ENCODE measurements at places on chromosomes 6 and 20.

GRCh38 chr6:157996201-157996712 is 14.6 kb downstream of the SYNJ2 start:
- no peak for DNase-seq

GRCh38 chr20:10832141-10832540 is 158.3 kb upstream of the JAG1 start:
- DNase-seq, result no peak

- no peak for DNase-seq
Observed at GRCh38 chr6:90096818-90097217, 199.8 kb downstream of the BACH2 start.

GRCh38 chr6:1407499-1407990 is 18.2 kb downstream of the FOXF2 start:
- no peak for DNase-seq

DNA sequence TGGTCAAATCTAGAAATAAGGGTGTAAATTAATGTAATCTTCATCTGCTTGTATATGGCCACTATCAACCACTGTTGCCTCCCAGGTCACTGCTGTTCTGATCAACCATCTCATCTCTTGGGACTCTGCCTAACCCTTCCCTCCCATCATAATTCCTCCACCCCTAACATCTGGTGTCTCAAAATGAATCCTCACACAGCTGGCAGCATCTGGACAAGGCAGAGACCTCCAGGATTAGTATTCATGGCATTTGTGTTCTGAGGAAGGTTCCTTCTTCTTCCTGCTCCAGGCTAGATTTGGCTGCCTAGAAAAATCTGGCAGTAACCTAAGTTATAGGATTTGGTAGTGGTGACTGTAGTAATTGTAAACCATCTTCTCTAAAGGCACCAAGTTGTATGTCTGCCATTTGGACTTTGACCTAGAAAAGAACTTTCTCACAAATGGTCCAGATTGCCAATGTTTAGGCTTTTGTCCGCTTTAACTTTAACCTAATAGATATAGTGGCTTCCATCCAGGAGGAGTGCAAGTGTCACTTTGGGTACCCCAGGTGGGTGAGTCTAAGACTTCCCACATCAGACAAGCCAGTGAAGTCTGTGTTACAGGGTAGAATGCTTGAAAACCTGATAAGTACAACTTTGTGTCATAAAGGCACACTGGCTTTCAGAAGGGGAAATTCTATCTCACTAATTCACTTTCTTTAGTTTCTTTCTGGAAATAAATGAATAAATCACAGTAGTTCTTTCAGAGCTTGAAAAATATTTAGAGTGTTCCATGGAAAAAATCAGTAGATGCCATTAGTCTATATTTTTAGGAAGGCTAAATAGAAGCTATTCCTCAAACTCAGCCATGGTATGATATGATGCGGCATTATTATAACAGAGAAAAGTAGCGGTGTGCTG is 3.0 kb upstream of the PHACTR2 start:
- no peak for DNase-seq

DNA sequence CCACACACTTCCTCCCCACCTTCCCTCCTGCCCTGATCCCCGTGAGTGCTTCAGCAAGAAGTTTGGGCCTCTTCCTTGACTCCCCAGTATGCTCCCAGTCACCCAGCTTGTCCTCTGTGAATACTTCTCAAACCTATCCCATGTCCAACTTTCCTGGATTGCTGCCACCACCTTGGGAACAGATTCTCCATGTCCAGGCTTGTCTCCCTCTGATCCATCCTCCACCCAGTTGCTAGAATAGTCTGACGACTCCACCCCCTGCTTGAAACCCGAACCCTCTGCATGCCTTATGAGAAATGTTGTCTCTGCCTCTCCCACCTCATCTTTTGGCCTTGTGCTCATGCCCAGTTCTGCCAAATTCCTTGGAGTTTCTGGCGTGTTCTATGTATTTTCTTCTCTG is 108.0 kb downstream of the PPP1R14C start:
- DNase-seq, result no peak

DNA sequence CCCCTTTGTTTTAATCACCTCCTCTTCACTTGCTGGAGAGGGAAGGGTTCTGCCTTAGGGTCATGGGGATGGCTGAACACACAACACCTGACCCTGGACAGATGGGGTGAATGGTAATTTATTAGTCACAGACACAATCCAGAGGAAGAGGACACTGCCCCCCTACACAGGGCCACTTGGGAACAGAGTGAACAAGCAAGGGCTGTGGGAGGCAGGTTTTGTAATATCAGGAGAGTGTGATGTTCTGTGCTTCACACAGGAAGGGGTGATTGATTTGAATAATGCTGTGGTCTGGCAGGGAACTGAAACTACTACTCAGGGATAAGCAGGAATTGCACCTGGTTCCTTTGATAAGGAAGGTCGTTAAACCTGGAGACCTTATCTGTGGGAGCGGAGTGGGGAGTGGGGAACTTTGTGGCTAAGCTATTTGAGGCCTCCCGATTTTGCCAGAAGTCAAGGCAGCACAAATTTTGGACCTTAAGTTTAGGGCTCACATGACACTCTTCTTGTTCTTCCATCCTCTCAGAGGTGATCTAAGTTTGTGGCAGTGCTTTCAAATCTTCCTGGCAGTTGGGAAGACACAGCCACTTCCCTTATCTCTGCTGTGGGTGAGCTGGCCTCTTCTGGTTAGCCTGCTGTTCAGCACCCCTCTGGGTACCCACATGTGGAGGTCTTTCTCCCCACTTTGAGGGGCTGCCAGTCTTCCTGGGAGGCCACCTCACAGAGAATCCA is 77.8 kb downstream of the CD164 start:
- DNase-seq, result no peak

DNA sequence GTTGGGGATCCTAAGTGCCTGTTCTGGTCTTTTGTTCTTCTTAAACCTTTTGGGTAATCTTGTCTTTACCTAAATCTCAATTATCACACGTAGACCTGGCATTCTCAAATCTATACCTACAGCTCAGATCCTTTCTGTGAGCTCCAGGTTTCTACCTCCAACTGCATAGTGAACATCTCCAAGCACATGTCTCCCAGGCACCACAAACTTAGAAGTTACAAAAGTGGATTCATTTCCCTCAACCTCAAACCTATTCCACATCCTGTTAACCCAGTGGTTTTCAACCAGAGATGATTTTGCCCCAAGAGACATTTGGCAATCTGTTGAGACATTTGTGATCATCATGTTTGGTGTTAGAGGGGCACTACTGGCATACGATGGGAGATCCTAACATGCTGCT is 183.5 kb downstream of the TENT5A start:
- DNase-seq, result no peak

- DNase-seq, result no peak
Observed at GRCh38 chr6:136550045-136550329, 235 bp downstream of the MAP7 start.

DNA sequence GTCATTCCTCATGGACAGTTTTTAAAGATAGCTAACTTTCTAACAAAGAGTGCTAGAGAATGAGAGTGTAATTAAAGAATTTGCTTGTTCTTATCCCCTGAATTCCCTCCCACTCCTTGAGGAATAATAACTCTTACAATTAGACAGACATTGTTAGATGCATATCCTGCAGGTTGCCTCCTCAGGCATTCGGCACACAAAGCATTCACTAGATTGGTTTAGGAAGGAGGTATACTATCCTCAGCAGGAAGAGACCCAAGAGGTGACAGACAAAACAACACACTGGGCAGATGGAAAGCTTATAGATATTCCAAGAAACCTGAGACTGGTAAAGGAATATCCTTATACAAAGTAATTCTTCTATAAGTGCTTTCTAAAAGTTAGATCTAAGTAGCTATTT is 109.1 kb upstream of the FAM184A start:
- DNase-seq, result no peak

DNA sequence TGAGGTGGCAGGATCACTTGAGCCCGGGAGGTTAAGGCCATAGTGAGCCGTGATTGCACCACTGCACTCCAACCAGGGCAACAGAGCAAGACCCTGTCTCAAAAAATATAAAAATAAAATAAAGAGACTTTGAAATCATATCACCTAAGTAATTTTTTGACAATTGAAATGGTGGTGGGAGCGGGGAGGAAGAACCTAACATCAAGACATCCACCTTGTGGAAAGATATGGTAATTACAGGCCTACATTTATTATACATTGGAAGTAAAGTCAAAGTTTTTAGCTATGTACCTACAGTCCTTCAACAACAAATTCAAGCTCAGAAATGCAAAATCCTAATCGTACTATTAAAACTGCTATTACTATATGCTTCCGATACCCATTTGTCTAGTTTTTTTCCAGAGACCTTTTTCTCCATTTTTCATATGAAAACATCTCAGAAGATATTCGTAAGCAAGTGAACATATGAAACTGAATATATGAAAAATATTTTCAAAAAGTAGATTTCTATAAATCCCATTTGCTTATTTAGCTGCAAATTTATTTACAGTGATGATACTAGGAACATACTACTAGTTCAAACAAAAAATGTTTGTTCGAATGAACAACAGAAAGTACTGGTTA is 83.3 kb downstream of the SYCP2 start:
- no peak for DNase-seq

DNA sequence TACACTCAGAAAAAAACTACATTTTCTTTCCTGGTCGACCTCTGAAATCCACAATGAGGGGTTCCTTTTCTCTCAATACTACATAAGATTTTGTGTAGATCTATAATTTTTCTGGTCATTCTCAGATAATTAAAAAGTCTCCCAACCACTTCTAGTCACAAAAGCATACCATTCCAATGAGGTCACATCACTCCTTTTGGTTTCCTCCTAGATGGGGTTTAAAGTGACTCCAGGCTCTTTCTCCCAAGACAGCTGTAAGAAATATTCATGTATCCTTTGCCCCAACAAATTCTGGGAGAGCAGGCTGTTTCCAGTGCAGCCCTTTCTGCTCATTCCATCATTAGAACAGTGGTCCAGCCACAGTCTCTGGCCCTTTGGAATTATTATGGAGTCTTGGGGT is 43.1 kb upstream of the BEND6 start:
- DNase-seq, result no peak

DNA sequence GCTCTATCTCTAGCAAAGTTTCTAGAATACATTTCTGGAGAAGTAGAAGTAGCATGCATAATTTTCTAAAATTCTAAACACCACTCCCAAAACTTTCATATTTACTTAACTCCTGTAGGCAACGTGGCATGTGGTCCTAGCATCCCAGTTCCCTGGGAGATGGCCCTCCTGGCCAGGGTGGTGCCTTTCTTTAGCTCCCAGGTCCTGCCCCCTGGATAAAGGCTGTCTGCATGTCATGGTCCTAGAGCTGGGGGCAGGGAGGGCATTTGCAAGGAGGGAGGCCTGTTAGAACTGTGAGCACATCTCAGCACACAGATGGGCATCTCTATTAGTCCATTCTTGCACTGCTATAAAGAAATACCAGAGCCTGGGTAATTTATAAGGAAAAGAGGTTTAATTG is 485.6 kb upstream of the SULF2 start:
- no peak for DNase-seq

DNA sequence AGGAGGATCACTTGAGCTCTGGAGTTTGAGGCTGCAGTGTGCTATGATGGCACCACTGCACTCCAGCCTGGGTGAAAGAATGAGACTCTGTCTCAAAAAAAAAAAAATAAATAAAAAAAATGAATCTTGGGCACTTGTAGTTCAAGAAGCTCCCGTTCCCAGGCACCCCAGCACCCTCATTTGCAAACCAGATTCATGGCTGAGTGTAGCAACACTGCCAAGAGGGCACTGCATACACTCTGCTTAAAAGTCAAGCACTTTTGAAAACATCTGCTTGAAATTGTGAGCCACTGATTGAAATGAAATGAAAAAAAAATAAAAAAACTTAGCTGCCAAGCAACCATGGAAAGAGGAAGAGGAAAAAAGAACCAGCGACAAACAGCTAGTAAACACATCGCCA is 124.7 kb upstream of the SASH1 start:
- DNase-seq, result no peak

GRCh38 chr20:44736170-44737021 is 9.3 kb upstream of the KCNK15 start:
- DNase-seq, result no peak

DNA sequence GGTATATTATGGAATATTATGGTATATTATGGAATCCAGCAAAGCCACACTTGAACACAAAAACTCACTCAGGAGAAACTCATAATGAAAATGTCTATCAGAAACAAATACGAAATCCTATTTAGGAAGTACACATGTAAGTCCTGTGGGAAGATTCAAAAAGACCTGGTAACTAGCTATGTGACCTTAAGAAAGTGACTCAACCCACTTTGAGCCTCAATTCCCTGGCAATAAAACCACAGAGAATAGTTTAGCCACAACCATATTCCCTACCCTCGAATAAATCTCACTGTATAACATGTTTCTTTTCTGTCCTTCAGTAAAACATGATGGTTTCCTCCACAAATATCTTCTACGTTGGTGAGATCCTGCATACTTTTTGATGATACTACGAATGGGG is 56.4 kb downstream of the ZMYND8 start:
- DNase-seq, result no peak

- DNase-seq, result no peak
Observed at GRCh38 chr6:13488896-13489237, 1.5 kb upstream of the GFOD1 start.
